ENCODE measurements at places on chromosomes 3 and 15.

- DNase-seq = no peak
Observed at GRCh38 chr3:23592961-23593931, 212.5 kb upstream of the UBE2E1 start.

DNA sequence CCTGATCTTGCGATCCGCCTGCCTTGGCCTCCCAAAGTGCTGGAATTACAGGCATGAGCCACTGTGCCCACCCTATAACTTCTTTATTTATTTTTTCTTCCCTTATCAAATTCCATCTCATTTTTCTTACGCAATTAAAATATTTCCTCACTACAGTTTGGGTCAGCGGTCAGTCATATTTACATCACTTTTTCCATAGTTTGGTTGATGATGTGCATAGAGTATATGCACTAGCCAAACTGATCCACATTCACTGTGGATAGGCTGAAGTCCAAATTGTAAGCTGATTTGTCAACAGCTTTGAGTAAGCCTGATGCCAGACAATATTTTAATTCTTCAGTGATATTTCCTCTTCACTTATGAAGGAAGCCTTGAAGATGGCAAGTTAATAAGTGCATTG, 256.3 kb downstream of the TIGIT start:
- no peak for DNase-seq

GRCh38 chr15:70212286-70212962, 114.7 kb upstream of the TLE3 start:
- DNase-seq = no peak

DNA sequence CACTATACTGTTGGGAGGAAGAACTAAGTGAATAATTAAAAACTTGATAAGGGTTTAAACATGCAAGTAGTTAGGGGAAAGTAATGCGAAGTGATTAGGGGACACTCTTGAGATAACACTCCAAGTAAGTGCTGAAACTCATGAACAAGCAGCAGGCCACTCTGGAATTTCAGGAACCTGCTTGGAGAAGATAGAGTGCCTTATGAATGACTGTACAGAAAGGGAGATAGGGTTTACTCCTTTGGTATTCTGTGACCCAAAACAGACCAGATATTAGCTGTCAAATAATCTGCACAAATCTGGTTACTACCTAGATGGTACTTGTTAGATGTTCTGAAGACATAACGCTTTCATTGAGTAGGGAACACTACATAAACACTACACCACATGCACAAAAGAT, 85.6 kb downstream of the FRMD4B start:
- DNase-seq = no peak

DNA sequence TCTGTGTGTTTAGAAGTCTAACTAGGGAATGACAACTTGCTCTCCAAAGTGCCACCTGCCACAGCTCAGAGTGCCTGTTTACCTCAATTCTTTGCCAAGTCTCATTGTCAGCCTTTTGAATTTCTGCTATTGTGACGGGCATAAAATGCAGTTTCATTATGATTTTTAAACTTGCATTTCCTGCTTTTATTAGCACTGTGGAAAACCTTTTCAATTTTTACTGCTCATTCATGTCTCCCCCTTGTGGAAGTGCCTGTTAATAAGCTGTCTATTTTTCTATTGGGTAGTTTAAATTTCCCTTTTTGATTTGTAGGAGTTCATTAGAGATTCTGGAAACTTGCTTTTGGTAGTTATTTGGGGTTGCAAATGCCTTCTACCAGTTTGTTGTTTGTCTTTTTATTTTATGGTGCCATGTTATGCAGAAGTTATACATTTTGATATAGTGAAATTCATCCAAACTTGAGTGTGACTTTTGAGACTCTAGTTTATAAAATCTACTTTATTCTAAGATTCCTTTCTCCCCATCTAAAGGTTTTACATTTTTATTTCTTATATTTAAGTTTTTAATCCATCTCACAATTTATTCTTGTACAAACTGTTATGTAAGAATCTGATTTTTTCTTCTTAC, 53.9 kb upstream of the FRMD4B start:
- DNase-seq = no peak

DNA sequence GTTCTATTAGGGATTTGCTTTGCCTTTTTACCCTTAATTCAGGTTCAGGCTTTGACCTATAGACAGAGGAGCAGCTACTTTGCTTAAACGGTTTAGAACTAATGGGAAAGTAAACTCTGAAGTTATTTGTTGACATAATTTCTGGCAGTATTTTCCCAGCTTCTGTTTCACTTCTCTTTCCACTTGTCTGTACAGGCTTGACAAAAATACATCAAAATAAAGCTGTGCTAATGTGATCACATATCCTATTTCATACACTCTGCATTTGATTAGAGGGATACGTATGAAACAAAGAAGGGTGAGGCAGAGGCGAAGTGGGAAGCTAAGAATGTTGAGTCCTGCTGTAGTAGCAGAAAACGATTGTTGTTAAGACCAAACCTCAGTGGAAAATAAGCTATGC, 389.1 kb upstream of the RARB start:
- DNase-seq = no peak

DNA sequence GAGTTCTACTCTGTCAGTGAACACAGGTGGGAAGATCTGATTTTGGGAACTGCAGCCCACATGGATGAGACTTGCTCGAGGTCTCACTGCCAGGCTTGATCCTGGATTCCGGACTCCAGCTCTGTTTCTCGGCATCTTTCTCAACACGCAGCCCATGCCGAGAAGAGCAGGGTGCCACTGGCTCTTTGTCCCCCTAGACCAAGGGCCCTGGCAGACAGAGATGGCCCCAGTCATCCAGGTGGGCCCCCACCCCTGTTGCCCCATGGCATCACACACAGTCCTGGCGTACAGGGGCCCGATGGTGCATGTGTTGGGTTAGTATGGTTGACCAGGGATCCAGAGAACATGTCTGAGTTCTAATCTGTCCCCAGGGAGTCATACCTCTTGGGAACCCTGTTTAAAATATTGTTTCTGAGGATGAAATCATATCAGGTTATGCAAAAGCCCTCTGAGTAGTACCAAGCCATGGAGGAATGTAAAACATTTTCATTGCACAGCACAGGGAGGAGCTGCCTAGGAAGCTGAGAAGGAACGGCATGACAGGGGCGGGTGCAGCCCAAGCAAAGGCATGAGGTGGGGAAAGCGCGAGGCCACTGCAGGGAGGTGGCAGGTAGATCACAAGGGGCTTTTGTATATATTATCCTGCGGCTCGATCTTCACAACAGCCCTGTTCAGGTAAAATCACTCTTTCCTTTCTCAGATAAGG, 320.6 kb downstream of the UACA start:
- no peak for DNase-seq

Measured in Right ventricle myocardium inferior (tissue), 1 donor.